ENCODE measurements at places on chromosomes 13 and 19.

DNA sequence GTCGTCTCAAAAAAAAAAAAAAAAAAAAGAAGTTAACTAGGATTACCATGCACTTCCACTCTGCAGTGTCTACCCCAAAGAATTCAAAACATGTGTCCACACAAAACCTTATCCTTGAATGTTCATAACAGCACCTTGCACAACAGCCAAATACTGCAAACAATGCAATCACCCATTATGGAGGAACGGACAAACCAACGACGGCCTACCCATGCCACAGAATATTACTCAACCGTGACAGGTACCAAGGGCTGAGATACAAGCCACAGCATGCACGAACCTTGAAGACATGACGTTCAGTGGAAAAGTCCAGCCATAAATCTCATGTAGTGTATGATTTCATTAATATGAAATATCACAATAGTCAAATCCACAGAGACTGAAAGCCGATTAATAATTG is 3.0 kb upstream of the SHISA7 start:
- DNase-seq: no peak

DNA sequence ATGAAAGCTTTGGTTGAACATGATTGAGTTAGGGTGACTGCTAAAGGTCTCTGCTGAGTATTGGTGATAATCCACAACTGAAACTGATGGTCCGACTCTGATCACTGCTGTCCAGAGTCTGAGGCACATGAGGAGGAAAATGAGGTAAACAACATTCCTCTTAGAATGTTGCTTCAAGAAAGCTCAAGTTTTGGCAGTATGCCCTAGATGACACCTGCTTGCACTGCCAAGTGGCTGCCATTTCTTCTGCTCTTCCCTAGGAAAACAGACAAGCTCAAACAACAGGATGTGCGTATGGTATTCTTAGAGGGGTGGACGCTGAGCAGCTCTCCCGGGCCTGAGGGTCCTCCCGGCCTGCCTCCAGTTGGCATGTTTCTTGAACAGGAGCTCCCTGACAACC is 15.2 kb upstream of the MTIF3 start:
- no peak for DNase-seq

DNA sequence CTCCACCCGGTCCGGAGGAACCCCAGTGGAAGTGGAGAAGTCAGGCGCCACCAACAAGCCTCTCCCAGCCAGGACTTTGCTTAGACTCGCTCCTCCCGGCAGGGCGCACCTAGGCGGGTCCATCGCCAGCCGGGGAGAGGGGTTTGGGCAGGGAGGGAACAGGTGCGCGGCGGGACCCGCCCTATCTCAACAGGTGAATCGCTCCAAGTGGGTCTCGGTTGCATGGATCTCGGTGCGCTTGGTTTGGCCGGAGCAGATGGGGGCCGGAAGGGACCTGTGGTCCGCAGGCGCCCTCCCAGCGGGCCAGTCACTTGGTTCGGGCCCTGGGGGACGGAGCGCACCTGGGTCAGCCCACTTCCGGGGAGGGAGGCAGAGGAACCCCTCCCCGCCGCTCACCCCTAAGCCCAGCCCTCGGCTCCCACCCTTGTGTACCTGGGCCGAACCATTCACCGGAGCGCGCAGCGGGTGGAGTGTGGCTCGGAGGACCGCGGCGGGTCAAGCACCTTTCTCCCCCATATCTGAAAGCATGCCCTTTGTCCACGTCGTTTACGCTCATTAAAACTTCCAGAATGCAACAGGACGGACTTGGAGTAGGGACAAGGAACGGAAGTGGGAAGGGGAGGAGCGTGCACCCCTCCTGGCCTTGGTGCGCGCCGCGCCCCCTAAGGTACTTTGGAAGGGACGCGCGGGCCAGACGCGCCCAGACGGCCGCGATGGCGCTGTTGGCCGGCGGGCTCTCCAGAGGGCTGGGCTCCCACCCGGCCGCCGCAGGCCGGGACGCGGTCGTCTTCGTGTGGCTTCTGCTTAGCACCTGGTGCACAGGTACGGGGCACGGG is at the start of gene LSR:
Gene LSR, plus strand, starts transcription at position 693 of the 836 bp plus-strand sequence. Its CDS starts 21 bp downstream, at position 714.
- peak; percentile 59 for DNase-seq

DNA sequence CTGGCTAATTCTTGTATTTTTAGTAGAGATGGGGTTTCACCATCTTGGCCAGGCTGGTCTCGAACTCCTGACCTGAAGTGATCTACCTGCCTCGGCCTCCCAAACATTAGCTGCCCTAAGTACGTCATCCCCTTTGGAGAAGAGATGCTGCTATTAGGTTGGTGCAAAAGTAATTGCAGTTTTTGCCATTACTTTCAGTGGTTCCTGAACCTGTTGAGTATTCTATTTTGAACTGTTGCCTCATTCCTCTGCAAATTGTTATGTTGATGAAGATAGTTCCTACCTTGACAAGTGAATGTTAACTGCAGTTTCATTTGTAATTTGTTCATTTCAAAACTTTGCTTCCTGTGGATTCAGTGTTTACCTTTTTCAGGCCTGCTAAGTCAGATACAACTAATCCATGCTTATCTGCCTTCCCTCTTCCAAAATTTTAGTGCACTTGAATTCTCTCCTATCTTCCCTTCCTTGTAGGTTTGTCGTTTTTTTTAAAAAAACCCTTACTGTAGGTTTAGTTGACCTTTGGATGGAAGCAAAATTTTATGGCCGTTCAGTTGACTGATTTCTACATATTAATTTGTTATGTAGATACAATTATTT is 24.0 kb downstream of the ZMYM2 start:
- DNase-seq: no peak

DNA sequence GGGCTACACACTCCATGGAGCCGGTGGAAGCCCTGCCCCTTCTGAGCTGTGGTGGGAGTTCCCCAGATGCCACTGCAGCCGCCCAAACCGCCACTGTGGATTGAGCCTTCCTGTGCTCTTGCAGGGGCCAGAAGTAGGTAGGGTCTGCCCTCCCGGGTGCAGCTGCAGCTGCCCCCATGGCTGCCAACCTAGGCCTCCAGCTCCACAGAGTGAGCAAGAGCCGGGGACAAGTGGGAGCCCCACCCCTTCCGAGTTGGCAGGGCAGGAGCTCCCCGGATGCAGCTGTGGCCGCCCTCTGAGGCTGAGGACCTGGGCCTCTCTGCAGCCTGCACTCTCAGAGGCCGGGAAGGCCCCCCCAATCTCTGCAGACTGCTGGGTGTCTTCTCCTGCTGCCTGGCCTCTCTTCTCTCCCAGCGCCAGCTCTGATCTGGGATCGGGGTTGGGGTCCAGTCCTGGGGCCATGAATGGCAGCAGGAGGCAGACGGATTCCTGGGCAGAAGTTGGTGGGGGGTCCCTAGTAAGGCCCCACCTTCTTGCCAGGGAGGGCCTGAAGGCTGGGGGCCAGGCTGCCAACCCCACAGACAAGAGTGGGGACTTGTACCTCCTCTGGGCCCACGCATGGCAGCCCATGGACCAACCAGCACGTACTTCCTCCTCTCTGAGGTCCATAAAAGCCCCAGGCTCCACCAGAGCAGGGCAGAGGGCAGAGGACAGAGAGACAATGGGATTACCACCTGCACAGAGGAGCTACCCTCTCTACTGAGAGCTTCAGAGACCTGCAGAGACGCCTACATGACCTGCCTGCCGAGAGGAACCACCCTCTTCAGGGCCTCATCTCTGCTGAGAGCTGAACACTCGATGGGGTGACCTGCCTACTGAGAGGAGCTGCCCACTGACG is 28.9 kb downstream of the AP2S1 start:
- DNase-seq: no peak

Measured in NCI-H1436 treated with DMSO at 0.1 percent for 48 hours (cell line).